ENCODE measurements at places on chromosomes 12 and 14.

GRCh38 chr14:80055226-80055625 is 156.1 kb downstream of the DIO2 start:
- DNase-seq: no peak

GRCh38 chr14:104085032-104085888 is at the start of gene ASPG:
ASPG (plus strand) TSS chr14:104085700; CDS start chr14:104085771, 71 bp downstream.
- no peak for DNase-seq

GRCh38 chr14:54211551-54212308 is 185.1 kb upstream of the CDKN3 start:
- no peak for DNase-seq

GRCh38 chr14:60482743-60483142 is 3.1 kb downstream of the C14orf39 start:
- no peak for DNase-seq

DNA sequence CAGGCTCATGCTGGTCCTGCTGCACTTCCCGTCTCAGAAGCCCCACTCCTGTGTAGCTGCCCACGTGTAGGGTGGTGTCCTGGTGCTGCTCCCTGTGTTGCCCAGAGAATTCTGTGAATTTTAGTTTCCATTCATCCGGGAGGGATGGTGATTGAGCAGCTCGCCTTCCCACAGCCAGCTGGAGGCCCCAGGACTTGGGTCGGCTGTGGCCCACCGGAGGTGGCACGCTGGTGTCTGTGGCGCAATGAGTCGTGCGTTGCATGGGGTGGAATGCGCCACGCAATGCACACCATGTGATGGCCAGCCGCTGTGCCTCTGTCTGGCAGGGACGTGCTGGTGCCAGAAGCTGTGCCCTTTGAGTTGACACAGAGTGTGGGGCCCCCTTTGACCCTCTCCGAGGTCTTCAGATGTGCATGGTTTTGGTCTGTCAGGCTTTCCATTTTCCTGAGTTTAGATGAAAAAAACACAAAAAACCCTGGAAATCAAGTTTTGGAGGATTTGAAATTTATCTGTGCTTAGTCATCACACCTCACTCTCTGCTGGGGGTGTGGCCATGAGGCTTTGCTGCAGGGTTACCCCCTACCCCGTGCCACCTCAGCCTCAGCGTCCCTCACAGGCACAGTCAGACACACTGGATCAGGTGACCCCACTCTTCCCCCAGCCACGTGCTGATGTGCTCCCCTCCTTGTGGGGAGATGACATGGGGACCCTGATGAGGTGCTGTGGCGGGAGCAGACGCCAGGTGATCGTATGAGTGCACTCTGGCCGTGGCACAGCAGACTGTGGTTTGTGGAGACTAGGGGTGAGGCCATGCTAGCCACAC is 64.6 kb downstream of the EP400 start:
- no peak for DNase-seq

GRCh38 chr14:105146976-105147635 is 21.5 kb downstream of the JAG2 start:
- no peak for DNase-seq

GRCh38 chr14:79641371-79641770 is 569.9 kb downstream of the DIO2 start:
- no peak for DNase-seq
